RPMI7951 (cell line): ENCODE measurements at places on chromosomes 16 and 17. TPM values are rescaled to one million over a fixed set of nuclear protein-coding genes. Genes with fewer than 3 reads are reported as not detected.

The SCNN1B gene
- not detected in 2 replicates for total RNA-seq

The SLC52A1 gene
- total RNA-seq = not detected in 2 replicates

- DNase-seq = peak; percentile 95
Measured at GRCh38 chr17:64174686-64175456, 44.9 kb upstream of the ERN1 start.

- no peak for DNase-seq
Measured at GRCh38 chr17:70006159-70006558, 68.9 kb upstream of the KCNJ16 start.

- peak; percentile 88 for DNase-seq
Measured at GRCh38 chr16:65975049-65975708, 391.3 kb upstream of the CDH5 start.

DNA sequence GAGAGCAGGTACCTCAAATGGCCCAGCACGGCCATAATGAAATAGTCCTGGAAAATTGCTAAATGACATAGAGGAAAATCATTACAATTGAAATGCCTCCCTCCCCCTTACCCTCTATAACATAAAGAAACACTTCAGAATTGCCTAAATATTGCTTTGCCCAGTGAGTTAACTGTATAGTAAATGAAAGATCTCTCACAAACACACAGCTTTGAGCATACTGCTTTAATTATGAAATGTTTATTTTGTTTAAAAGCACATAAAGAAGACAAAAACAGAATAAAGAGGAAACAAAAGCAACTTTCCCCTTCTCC, 9.3 kb upstream of the ADAMTS18 start:
- no peak for DNase-seq

The HID1 gene
- total RNA-seq = 0.10 and 0.60 TPM in 2 replicates

GRCh38 chr17:81011951-81012350, 20.3 kb downstream of the CHMP6 start:
- no peak for DNase-seq

DNA sequence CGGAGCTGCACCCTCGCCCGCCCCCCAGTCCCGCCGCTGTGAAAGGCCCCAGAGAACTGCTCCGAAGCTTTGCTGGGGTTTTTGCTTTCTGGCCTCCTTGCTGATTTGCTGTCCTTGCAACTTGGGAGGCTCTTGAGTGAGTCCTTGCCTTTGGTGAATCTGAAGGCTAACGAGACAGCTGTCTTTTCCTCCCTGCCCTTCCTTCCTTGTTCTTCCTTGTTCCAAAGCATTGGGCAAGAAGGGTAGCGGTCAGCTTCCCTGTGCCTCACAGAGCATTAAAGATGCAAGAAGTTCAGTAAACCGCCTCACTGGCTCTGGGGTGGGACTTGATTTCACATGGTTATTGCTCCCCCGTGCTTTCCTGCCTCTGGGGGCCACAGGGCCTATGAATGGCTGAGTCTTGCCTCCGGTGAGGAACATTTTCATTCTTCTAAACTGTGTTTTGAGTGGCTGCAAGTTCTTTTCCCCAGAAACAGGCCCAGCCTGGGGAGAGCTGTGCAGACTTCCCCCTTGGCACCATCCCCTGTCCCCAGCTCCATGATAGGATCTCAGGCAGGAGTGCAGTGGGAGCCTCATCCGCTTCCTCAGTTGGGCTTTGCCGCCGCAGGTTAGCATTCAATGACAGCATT, 1.4 kb downstream of the YPEL2 start:
- no peak for DNase-seq

GRCh38 chr17:56808503-56808902, 25.2 kb downstream of the C17orf67 start:
- DNase-seq = no peak

The ZP2 gene
- total RNA-seq = not detected in 2 replicates

DNA sequence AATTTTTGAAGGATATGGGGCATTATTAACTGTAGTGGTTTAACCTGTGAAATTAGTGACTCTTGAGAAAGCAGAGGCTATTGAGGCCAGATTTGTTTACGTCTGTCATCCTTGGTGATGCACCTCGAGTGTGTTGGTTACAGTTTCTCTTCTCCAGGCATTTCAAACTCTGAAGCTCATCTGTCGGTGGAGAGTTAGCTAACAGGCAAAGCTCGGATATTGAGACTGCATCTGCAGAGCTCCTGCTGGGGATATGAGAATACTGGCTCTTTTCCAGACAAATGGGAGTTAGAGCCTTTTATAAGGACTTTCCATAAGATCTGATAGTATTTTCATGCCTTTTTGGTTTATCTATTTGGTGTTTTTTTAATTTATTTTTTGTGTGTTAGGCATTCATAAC, 6.7 kb downstream of the CLEC16A start:
- DNase-seq = no peak

DNA sequence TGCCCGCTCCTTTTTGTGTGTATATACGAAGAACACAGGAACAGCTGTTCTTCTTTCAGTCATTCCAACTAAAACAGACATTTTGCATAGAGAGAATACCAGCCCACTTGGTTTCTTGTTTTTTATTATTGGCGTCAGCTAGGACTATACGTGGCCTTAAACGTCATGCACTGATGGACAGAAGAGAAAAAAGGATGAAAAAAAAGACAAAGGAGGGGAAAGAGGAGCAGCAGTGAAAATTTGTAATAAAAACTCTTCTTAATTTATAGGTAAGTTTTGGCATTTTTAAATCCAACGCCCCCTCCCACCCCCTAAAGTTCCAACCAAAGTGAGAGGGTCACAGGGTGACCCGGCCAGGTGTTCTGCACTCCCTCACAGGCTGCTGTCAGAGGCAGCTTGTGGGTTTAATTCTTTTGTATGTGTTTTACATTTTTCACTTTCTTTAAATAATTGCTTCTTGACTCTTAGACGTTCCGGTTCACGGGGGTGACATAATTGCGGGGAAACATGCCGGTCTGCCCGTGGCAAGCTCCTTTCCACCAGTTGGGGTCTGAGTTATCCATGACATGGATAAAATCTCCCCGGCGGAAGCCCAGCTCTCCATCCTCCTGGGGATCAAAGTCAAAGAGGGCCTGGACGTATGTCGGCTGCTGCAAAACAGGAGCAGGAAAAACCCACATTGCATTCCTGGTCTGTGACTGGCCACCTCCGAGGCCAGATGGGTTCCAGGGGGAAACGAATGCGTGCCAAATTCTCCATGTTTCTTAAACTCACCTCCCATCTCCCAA, 30.9 kb upstream of the SLC25A19 start:
- peak; percentile 86 for DNase-seq

The DHRS7C gene
- total RNA-seq = not detected in 2 replicates

The IRF8 gene
- total RNA-seq = not detected in 2 replicates

DNA sequence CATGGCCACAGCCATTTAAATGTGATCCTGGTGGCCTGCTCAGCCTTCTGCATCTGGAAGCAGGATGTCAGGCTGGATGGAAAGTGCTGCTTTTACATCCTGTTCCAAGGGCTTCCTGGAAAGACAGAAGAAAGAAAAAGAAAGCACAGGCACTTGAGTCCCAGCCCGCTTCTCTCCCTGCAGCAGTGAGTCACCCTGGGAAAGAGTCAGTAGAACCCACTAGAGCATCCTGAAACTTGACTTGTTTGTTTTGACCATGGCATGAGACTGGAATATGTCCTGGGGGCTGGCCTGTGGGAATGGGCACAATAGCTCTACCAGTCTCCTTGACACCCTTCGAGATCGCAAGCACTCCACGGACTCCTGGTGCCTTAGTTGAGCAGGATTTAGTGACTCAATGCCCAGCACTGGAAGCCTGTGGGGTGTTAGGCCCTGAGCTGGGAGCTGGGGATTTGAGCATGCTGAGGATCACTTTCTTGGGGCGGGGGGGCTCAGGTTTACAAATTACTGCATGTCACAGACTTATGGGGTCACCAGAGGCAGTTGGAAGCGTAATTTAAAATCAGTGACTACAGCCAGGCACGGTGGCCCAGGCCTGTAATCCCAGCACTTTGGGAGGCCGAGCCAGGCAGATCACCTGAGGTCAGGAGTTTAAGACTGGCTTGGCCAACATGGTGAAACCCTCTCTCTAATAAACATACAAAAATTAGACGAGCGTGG, 22.1 kb upstream of the GNA13 start:
- peak; percentile 79 for DNase-seq

DNA sequence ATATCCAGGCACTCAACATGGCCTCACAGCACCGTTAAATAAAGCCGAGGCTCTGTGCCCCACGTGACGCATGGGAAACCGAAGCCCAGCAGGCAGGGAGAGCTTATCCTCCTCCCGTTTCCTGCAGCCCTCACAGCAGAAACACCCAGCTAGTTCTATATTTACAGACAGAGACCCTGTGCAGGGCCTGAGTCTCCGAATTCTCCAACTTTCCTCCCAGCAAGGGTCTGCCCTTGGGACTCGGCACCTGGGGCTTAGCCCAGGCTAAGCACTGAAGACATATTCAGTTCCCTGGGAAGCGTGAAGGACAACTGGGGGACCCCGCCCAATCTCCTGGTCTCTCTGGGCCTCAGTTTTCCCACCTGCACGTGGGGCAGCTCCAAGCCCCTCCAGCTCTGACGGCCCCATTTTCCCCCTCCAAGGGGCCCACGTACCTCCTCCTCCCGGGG, 29.2 kb downstream of the TRPV3 start:
- no peak for DNase-seq

DNA sequence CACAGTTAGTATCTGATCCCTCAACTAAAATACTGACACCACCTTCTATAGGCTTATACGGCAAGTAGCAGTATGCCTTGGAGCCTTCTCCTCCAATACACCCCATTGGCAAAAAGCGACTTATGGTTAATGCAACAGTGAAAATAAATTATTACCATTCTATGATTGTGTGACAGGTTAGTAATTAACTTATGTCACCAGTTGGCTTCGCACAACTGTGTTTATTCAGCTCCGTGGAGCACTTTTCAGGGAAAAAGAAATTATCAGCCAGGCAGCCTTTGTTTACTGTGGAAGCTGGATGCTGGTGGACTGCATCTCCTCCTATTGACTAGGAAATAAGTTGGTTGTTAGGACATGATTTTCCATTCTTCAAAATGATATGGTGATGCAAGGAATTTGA, 833.8 kb upstream of the RBFOX1 start:
- DNase-seq = no peak

DNA sequence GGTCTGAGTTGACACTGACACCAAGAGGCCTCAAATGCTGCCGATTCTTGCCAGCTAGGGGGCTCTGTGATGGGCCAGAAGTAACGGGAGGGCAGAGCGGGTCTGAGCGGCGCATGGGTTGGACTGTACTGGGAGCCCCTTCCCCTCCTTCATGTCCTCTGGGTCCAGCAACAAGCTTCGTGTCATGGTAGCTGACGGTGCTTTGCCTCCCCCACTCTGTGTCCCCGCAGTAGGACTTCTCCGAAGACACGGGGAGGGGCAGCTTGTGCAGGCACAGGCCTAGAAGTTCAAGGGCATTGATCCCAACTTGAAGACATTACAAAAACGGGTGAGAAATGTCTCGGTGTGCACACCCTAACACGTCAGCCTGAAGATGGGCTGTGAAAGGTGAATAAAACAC, 39.8 kb upstream of the DNAH17 start:
- no peak for DNase-seq

The TPSG1 gene
- 0.24 TPM in 1 of 2 replicates, not detected in the other for total RNA-seq

DNA sequence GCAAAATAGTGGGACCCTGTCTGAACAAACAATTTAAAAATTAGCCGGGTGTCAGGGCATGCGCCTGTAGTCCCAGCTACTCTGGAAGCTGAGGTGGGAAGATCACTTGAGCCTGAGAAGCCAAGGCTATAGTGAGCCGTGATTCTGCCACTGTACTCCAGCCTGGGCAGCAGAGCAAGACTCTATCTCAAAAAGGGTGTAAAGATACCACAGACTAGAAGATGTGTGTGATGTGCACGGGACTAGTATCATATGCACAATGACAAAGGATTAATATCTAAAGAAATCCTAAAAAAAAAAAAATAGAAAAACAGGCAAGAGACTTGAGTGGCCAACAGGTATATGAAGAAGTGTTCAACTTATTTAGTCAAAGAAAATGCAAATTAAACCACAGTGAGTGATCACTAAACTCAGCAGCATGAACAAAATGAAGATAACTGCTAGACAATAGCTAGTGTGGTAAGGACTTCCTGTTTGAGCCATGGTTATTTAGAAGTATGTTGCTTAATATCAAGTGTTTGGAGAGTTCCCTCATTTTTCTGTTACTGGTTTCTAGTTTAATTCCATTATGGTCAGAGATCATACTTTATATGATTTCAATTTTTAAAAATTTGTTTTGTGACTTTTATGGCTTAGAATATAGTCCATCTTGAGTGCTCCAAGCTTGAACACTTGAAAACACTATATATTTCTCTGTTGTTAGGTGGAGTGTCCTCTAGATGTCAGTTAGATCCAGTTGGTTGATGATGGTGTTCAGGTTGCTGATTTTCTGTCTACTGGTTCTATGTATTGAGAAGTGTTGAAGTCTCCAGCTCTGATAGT, 14.7 kb upstream of the SLX4 start:
- DNase-seq = no peak

DNA sequence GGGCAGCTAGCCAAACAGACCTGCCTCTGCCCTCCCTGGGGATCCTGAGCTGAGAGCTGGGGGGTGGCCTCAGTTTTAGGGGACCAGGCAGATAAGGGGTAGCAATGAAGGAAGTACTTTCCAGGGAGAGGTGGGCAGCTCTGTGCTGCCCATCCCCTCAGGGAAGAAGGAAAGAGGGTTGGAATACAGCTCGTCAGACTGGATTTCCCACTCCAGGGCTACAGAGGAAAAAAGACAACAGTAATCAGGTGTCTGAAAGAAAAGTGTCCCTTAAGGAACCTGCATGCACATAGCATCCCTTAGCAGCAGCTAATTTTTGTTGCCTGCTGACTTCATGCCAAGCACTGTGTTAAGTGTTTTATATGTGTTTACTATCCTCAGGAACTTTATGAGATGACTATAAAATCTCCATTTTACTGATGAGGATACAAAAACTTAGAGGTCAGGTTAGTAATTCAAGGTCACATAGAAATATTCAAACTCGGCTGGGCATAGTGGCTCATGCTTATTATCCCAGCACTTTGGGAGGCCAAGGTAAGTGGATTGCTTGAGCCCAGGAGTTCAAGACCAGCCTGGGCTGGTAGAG, 3.2 kb upstream of the MRPL58 start:
- DNase-seq = no peak

GRCh38 chr17:13593021-13593751, 8.5 kb downstream of the HS3ST3A1 start:
- no peak for DNase-seq

DNA sequence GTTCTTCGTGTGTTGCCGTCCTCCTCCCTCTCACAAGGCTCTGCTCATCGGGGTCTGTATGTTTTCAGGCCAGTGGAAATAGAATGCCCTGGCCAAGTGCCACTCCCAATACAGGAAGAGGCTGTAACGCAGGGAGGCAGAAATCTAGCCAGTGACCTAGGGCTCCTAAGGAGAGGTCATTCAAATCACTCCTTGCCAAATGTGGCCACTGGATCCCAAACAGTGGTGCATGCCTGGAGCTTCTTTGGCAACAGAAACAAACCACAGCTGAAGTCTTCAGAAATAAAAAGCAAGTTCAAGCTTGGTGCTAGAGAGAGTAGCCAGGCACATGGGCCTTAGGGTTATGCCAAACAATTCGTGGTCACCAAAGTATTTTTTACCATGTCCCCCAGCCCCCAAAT, 66.1 kb downstream of the SMG6 start:
- DNase-seq = peak; percentile 66
